ENCODE measurements at places on chromosomes 3 and 15. TPM values are rescaled to one million over a fixed set of nuclear protein-coding genes. Genes with fewer than 3 reads are reported as not detected.
A peak's percentile ranks its signal among the peaks of the same experiment; 100 is the strongest.

NR2C2 gene
- 12.2 TPM for total RNA-seq

MB21D2 gene
- total RNA-seq = 0.15 TPM

IGF2BP2 gene
- total RNA-seq = 2.5 TPM

- no peaks in the 10 kb centered on the region for H3K27me3 ChIP-seq
- no peak overlapping the region for H3K4me3 ChIP-seq
- DNase-seq = no peak
- H3K4me1 ChIP-seq = no peaks in the 10 kb centered on the region
Measured at GRCh38 chr3:42214565-42215283, 51.3 kb downstream of the CCK start.

GRCh38 chr3:128279601-128279880 lies 126.3 kb downstream of the EEFSEC start:
- no peak for DNase-seq
- no peak overlapping the region for H3K27ac ChIP-seq
- H3K4me1 ChIP-seq = peaks cover 17% of the 10 kb centered on the region

- no peaks in the 10 kb centered on the region for H3K27me3 ChIP-seq
- H3K27ac ChIP-seq = no peak overlapping the region
- peaks cover 11% of the 10 kb centered on the region for H3K4me1 ChIP-seq
- no peak overlapping the region for H3K4me3 ChIP-seq
Measured at GRCh38 chr3:52752045-52752660, 18.6 kb downstream of the NEK4 start.

DNA sequence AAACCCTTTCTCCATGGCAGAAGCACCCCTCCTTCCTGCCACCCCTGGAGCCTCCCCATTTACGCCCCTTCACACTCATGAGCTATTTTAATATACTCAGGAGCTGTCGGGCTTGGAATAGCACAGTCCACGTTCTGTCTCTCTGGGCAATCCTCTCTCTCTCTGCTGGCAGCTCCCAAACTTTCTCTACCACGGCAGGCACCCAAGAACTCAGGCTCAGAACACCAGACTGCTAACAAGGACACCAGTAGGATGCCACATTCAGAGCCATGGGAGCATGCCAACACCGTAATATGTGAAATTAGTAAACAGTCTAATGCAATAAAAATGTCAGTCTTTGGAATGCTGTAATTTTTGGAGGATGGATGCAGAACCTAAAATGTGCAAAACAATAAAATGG lies 19.3 kb downstream of the TNFAIP8L3 start:
- DNase-seq = no peak
- H3K36me3 ChIP-seq = no peaks in the 10 kb centered on the region
- H3K4me3 ChIP-seq = no peak overlapping the region
- no peak overlapping the region for H3K27ac ChIP-seq
- no peaks in the 10 kb centered on the region for H3K27me3 ChIP-seq

- H3K27ac ChIP-seq = peak overlapping the region; percentile 76
- H3K36me3 ChIP-seq = no peaks in the 10 kb centered on the region
- H3K27me3 ChIP-seq = no peaks in the 10 kb centered on the region
- DNase-seq = no peak
- peaks cover 69% of the 10 kb centered on the region for H3K4me1 ChIP-seq
Measured at GRCh38 chr3:190539526-190539925, 25.6 kb downstream of the IL1RAP start.

- H3K4me1 ChIP-seq = peaks cover 12% of the 10 kb centered on the region
- no peaks in the 10 kb centered on the region for H3K27me3 ChIP-seq
- DNase-seq = no peak
- H3K36me3 ChIP-seq = no peaks in the 10 kb centered on the region
- no peak overlapping the region for H3K4me3 ChIP-seq
- H3K27ac ChIP-seq = peak overlapping the region; percentile 70
Measured at GRCh38 chr3:49805367-49805782, 2.3 kb downstream of the INKA1 start.
